ENCODE measurements at places on chromosomes 13 and 19. TPM values are rescaled to one million over a fixed set of nuclear protein-coding genes. Genes with fewer than 3 reads are reported as not detected.

GRCh38 chr13:38804536-38804935 is 117.7 kb downstream of the FREM2 start:
- no peaks in the 10 kb centered on the region for H3K27me3 ChIP-seq
- H3K27ac ChIP-seq, result no peak overlapping the region
- no peak overlapping the region for H3K4me3 ChIP-seq
- H3K36me3 ChIP-seq, result no peaks in the 10 kb centered on the region

The IRGC gene
- total RNA-seq, result not detected

The NLRP4 gene
- not detected for total RNA-seq

- no peaks in the 10 kb centered on the region for H3K27me3 ChIP-seq
- no peak overlapping the region for H3K4me3 ChIP-seq
- DNase-seq, result no peak
- no peaks in the 10 kb centered on the region for H3K4me1 ChIP-seq
Observed at GRCh38 chr13:25266706-25267105, 20.6 kb downstream of the MTMR6 start.

DNA sequence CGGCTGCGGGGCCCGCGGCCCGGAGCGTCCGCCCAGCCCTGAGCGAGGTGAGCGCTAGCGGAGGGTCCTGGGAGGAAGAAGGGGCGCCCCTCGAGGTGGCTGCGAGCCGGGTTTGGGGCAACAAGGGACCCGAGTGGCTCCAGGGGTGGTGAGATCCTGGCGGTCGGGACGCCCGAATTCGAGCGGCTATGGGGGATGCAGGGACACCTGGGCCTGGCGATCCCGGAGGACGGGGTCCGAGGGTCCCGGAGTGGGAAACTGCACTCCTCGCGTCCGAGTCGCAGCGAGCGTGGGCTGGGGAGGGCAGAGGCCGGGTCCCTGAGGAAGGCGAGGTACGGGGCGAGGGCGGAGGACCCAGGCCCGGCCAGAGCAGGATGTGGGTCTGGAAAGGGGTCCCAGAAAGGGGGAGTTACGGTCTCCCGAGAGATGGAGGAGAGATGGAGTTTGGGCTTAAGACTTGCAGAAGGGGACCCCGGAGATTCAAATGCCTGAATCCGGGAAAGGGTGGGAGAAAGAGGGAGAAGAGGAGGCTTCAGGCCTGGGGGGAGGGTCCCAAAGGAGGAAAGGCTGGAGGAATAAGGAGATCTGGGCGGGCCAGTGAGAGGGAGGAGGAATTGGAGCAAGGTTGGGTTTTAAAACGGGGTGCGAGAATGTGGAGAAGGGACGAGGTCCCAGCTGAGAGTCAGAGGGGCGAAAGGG is 542 bp downstream of the CACNG7 start:
- no peak for DNase-seq
- no peaks in the 10 kb centered on the region for H3K36me3 ChIP-seq
- no peak overlapping the region for H3K27ac ChIP-seq

GRCh38 chr19:38840583-38840968 is 9.0 kb upstream of the ECH1 start:
- no peak for DNase-seq
- H3K27me3 ChIP-seq, result no peaks in the 10 kb centered on the region
- peaks cover 95% of the 10 kb centered on the region for H3K36me3 ChIP-seq
- peak overlapping the region; percentile 77 for H3K27ac ChIP-seq

- DNase-seq, result no peak
- peaks cover 8% of the 10 kb centered on the region for H3K4me1 ChIP-seq
- H3K27ac ChIP-seq, result no peak overlapping the region
- H3K36me3 ChIP-seq, result no peaks in the 10 kb centered on the region
- H3K4me3 ChIP-seq, result no peak overlapping the region
- H3K27me3 ChIP-seq, result no peaks in the 10 kb centered on the region
Observed at GRCh38 chr19:52694921-52695320, 39.9 kb downstream of the ZNF611 start.

DNA sequence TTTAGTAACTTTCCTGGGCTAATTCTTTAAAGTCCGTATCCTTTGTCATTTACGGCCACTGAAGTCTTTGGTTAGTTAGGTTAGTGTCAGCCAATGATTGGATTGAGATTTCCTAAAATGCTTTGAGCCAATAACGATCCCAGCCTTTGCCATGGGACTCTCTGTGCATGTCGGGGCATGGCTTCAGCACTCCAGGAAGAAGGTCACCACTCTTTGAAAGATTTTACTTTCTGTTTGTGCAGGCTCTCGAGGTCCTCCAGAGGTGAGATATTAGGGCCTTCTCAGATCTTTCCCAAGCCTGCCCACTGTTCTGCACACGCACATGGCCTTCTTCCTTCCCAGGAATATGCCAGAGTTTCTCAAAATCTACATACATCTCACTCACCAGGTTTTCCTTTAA is 153.7 kb upstream of the ARGLU1 start:
- no peak for DNase-seq
- H3K27me3 ChIP-seq, result no peaks in the 10 kb centered on the region
- no peak overlapping the region for H3K4me3 ChIP-seq
- no peak overlapping the region for H3K27ac ChIP-seq
- no peaks in the 10 kb centered on the region for H3K4me1 ChIP-seq

The CARS2 gene
- 71.4 TPM for total RNA-seq

The ICAM5 gene
- total RNA-seq, result 0.20 TPM

The METTL21C gene
- not detected for total RNA-seq

DNA sequence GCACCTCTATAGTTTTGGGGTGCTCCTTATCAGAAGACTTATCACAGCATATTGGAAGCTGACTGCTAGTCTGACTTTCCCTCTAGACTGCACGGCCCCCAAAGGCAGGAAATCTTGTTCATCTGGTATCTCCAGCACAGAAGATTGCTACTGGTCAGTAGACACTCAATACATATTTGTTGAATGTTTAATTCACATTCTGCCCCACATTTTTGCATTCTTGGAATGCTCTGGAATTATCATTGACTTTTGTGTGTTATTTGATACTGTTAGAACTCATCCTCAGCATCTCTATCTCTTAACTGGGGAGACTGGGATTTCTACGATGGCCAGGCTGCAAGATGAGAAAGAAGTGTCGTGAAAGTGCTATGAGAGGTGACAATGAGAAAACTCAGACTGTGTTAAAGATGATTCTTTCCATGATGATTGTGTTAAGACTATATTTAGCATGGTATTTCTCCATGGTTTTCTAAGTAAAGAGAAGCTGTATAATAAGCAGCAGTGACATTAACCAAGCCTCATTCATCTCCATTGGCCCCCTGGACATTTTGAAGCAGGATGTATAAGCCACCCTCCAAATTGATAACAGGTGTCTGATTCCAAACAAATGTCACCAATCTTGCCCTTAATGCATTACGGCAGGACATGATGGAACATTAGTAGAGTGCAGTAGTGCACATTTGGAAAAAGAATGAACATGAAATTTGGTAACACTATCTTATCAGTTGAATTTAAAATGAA is 440.9 kb downstream of the RFC3 start:
- no peaks in the 10 kb centered on the region for H3K4me1 ChIP-seq
- DNase-seq, result no peak
- H3K36me3 ChIP-seq, result no peaks in the 10 kb centered on the region
- no peak overlapping the region for H3K4me3 ChIP-seq

The ERICH6B gene
- total RNA-seq, result not detected

DNA sequence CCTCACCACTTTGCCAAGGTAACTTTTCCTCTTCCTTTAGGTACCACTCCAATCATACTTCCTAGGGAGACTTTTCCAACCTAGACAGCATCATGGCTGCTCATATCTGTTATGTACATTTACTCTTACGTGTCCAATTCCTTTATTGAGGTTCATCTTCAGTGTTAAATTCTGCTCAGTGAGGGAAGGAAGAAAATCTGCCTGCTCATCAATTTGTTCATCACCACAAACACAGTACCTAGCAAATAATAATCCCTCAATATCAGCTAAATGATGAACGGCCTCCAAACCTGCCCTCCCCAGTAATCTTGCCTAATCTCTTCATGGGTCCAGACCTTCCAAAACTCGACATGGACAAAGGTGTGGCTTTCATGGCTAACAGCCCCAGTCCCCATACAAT is 380.8 kb downstream of the KCTD12 start:
- DNase-seq, result no peak
- no peaks in the 10 kb centered on the region for H3K36me3 ChIP-seq
- no peak overlapping the region for H3K4me3 ChIP-seq
- peaks cover 1% of the 10 kb centered on the region for H3K27me3 ChIP-seq
- H3K27ac ChIP-seq, result no peak overlapping the region
- no peaks in the 10 kb centered on the region for H3K4me1 ChIP-seq

The CLEC11A gene
- 0.74 TPM for total RNA-seq

The SYNGR4 gene
- total RNA-seq, result not detected

The SELENOV gene
- total RNA-seq, result not detected

GRCh38 chr19:44891016-44891882 is at the start of gene TOMM40:
Gene TOMM40, plus strand, starts transcription at chr19:44891254. Its CDS starts 162 bp downstream, at chr19:44891416.
- H3K4me3 ChIP-seq, result peak within 1 kb of the TSS; percentile 96
- peak; percentile 28 for DNase-seq
- no peaks in the 10 kb centered on the region for H3K27me3 ChIP-seq

DNA sequence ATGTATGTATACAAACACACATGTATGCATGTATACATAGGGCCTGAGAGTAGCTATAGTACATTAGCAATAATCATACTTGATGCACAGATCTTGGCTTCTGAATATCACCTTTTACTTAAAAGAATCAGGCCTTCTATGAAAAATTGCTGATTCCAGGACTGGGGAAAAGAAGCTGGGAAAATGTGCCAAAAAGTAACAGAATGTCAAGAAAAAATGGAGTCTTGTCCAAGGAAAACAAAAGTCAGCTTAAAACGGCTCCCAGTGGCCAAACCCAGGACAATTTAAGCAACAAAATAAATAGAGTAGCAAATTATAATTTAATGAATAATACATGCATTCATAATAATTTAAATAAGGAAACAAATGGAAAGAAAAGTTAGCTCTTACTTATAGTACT is 2104.9 kb downstream of the PCDH9 start:
- no peak overlapping the region for H3K27ac ChIP-seq
- no peaks in the 10 kb centered on the region for H3K36me3 ChIP-seq
- H3K4me1 ChIP-seq, result no peaks in the 10 kb centered on the region
- no peaks in the 10 kb centered on the region for H3K27me3 ChIP-seq
- DNase-seq, result no peak

The C1QTNF9B gene
- not detected for total RNA-seq

DNA sequence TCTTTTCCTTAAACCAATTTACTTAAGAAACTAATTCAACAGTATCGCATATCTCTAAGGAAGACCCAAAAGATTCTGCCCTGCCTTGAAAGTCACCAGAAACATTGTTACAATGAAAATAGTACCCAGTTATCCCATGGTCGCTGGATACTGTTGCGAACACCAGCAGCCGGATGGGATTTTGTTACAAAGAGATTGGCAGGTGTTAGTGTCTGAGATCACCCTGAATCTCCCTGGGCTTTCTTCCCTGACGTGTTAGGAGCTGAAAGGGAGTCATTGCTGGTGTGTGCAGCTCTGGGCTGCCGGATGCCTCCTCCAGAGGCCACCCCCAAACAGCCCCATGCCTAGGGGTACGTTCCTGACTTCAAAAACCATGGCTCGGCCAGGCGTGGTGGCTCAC is 38.2 kb downstream of the PTPRS start:
- H3K27me3 ChIP-seq, result no peaks in the 10 kb centered on the region
- no peaks in the 10 kb centered on the region for H3K4me1 ChIP-seq
- no peaks in the 10 kb centered on the region for H3K36me3 ChIP-seq
- no peak overlapping the region for H3K4me3 ChIP-seq

DNA sequence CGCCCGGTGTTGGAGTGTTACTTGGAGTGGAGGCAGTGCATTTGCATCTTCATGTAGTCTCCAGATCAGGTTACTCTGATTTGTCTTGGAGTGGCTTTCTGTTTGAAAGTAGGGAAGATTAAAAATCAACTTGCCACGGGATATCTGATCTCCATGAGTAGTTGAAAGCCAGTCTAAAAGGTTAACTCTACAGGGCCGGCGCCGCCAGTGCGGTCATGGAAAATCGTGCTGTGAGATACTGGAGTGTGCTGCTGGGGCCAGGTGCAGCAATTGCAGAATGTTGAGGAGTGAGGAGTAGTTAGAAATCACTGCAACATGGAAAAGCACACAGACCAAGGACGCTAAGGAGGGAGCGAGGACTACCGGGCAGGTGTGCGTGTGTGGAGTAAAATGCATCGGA is 175.0 kb downstream of the STK24 start:
- H3K4me3 ChIP-seq, result no peak overlapping the region
- DNase-seq, result no peak
- no peaks in the 10 kb centered on the region for H3K36me3 ChIP-seq
- H3K4me1 ChIP-seq, result no peaks in the 10 kb centered on the region
- H3K27ac ChIP-seq, result no peak overlapping the region
- H3K27me3 ChIP-seq, result peaks cover 4% of the 10 kb centered on the region

GRCh38 chr13:59247171-59247570 is 916.6 kb downstream of the DIAPH3 start:
- no peak for DNase-seq
- no peak overlapping the region for H3K27ac ChIP-seq
- H3K4me1 ChIP-seq, result no peaks in the 10 kb centered on the region
- no peaks in the 10 kb centered on the region for H3K27me3 ChIP-seq

- peak overlapping the region; percentile 98 for H3K27ac ChIP-seq
- H3K4me3 ChIP-seq, result peak overlapping the region; percentile 37
- no peaks in the 10 kb centered on the region for H3K27me3 ChIP-seq
- peak; percentile 68 for DNase-seq
- H3K36me3 ChIP-seq, result peaks cover 3% of the 10 kb centered on the region
- peaks cover 39% of the 10 kb centered on the region for H3K4me1 ChIP-seq
Observed at GRCh38 chr19:1104311-1105007, 665 bp downstream of the GPX4 start.

The URAD gene
- not detected for total RNA-seq

DNA sequence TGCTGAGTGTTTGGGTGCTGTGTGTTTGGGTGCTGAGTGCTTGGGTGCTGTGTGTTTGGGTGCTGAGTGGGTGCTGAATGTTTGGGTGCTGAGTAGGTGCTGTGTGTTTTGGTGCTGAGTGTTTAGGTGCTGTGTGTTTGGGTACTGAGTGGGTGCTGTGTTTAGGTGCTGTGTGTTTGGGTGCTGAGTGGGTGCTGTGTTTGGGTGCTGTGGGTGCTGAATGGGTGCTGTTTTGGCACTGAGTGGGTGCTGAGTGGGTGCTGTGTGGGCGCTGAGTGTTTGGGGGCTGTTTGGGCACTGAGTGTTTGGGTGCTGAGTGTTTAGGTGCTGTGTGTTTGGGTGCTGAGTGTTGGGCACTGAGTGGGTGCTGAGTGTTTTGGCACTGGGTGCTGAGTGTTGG is 48.5 kb upstream of the F7 start:
- H3K4me1 ChIP-seq, result no peaks in the 10 kb centered on the region
- no peak for DNase-seq
- no peak overlapping the region for H3K27ac ChIP-seq

The FCER2 gene
- not detected for total RNA-seq
